Stimulated activated CD8-positive, alpha-beta memory T cell treated with anti-CD3 and anti-CD28 coated beads, Interleukin-15, amount 100 ng/mL, for 4 hours (primary cell): ENCODE measurements at places on chromosomes 16 and 17.

DNA sequence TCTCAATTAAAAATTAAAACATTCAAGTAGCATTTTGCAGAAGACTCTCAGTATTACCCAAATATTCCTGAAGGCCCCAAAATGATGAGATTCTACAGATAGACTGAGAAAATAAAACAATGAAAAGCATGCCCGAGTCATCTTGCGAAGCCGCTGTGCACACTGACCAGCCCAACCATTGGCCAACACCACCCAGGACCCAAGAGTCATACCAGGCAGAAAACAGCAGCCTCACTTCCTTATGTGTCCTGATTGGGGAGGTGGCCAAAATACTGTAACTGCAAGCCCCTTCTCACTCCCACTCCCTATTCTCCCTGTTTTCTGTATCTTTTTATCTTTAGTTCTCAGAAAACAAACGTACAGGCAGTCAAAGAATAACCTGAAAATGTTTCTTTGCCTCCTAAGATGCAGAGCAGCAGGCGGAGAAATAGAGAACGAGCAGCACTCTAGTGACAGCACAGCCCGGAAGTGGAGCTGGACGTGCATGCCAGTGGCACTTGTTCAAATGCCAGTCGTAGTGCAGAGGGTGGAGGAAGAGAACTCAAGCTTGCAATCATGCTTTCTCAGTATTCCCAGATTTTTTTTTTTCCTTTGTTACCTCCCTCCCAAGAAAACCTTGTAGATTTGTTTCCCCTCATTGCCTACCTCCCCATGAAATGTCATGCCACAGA lies 182.3 kb upstream of the SOX9 start:
- no peak for DNase-seq

DNA sequence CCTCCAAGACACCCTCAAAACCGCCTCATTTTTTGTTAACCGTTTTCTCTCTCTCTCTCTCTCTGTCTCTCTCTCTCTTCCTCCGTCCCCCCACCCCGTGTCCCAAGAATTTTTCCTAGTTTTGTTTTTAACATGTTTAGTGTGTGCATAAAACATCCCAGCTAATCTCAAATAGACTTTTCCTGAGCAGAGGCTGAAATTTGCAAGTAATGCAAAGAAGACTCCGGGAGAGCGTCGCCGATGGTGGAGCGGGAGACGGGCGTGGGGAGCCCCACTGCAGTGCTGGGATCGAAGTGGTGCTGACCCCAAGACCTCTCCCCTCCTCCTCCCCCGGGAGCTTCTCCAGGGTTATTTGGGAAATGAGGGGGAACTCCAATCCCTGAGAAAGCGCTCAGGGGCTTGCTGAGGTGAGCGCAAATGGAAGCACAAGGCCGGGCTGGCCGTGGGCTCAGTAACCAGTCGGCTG lies 4.7 kb upstream of the DLX4 start:
- DNase-seq: no peak

DNA sequence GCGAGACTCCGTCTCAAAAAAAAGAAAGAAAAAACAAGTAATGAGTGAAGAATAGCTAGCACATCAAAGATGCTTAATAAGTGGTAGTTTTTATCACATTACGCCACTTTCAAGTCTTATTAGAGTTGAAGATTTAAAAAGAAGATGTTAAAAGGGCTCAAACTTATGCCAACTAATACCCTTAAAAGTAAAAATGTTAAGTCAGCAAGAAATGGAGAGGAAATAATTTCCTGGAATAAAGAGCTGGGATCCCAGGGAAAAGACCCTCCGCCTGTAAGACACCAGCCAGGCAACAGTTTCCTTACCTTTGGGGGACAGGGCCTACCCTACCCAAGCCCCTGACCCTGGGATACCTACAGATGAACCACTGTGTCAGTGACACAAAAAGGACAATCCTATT lies 3.6 kb downstream of the XPO6 start:
- no peak for DNase-seq

GRCh38 chr17:1158879-1159278 lies 20.9 kb downstream of the ABR start:
- no peak for DNase-seq

- no peak for DNase-seq
Observed at GRCh38 chr16:55078699-55079410, 148.2 kb downstream of the IRX5 start.

DNA sequence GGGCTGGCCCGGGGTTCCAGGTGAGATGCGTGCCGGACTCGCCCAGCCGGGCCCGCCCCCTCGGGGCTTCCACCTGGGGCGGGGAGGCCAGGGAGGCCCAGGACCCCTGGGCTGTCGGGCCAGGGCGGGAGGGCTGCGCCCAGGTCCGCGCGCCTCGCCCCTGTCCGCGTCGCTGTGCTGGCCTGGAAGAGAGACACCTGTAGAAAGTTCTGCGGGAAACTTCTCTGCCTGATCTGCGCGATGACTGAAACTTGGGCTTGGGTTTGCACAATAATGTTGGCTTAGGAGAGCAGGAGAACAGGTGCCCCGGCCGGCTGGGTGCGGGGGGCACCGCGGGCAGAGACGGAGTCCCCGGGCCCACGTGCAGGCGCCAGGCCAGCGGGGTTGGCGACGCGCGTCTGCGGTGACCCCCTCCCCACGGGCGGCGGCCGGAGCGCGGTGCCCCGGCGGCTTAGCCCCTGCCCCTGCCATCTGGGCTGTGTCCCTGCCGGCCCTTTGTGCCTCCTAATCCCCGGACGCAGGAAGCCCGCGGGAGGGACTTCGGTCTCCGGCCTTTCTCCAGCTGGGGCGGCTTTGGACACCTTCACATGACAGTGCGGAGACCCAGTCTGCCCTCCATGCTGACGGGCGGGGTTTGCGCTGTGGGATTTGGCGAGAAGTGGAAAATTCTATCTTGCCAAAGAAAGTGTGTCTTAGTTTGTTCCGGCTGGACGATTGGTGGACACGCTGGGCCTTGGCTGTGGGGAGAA lies 483 bp downstream of the LLGL2 start:
- DNase-seq: no peak

DNA sequence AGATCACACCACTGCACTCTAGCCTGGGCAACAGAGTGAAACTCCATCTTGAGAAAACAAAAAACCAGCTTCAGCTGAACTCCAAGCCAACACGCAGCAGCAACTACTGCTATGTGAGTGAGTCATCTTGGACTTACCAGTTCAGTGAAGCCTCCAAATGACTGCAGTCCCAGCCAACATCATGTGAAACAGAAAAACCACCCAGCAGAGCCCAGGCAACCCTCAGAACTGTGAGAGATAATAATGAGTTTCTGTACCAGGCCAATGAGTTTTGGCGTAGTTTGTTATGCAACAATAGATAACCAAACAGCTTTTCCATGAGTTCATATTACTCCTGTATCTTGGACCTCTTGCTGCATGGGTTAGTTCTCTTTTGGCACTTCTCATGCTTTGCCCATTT lies 23.3 kb downstream of the PHF12 start:
- no peak for DNase-seq

GRCh38 chr16:56849690-56850680 lies 15.0 kb upstream of the SLC12A3 start:
- DNase-seq: no peak

DNA sequence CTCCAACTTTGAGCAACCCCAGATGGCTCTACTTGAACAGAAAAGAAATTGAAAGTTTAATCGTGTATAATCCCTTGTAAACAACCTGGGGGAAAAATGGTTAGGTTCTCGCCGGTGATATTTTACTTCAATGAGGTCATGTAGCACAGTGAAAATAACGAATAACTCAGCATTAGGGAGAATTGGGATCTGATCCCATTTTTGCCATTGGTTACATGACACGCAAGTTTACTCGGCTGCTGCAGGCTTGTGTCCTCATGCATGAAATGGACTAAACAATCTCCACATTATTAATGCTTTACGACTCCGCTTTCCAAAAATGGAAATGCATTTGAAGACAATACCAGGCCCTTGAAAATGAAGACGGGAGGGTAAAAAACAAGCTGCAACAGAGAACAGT lies 45.5 kb upstream of the LRRC37A3 start:
- no peak for DNase-seq

GRCh38 chr17:5610956-5611355 lies 26.6 kb upstream of the NLRP1 start:
- DNase-seq: no peak

DNA sequence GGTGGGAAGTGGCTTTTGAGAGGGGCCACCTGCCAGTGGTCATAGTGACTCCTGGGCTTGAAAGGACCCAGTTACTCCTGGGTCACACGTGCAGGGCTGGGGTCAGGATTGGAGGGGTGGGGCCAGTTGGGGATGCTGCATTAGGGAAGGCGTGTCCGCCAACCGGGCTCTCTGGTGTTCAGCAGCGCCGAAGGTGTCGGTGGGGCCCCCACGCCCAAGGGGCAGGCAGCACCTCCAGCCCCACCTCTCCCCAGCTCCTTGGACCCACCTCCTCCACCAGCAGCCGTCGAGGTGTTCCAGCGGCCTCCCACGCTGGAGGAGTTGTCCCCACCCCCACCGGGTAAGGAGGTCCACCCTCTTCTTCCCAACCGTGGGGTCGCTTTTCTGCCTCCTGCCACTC lies 9.5 kb downstream of the ABI3 start:
- DNase-seq: no peak

DNA sequence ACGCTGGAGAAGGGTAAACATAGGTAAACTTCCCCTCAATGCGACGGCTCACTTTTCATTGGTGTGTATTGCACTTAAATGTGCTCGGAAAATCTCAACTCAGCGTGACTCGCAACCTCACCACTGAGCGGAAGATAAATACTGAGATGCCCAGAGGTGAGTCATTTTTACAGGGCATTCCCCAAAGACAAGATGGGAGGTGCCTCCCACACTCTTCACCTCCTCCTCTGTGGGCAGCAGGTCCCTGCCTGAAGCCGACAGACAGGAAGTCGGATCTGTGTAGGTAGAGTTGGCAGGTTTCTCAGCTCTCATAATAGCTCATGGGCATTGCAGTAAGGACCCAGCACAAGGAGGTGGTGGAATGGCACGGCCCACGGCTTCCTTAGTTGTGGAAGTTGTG lies 274.6 kb upstream of the HSBP1 start:
- no peak for DNase-seq
